ENCODE measurements at places on chromosomes 7 and 10.

DNA sequence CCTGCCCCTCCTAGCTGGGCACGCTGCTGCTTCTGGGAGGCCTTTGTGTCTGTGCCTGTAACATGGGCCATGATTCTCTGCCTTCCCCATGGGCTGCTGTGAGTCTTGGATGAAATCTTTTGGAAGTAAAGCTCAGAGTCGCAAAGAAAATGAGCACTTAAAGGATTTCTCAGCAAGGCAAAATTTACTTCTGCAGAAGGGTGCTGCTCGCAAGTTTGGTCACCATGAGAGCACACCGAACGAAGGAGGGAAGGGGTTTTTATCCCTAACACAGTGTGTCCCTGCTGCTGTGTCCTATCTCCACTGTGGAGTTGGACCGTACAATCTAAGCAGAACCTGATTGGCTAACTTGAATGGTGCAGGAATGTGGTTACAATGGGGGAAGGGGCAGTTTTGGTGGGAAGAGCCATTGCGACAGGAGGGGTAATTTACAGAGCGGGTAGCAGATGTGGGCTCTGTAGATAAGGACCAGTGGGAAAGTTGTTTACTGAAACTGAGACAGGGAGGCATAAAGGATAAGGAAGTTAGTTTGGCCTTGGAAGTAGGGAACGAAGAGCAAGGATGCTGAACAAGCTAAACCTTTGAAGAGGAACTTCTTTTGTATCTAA, 57.5 kb downstream of the FANK1 start:
- no peak for DNase-seq

GRCh38 chr7:100035876-100036275, 13.7 kb upstream of the ZSCAN21 start:
- no peak for DNase-seq

DNA sequence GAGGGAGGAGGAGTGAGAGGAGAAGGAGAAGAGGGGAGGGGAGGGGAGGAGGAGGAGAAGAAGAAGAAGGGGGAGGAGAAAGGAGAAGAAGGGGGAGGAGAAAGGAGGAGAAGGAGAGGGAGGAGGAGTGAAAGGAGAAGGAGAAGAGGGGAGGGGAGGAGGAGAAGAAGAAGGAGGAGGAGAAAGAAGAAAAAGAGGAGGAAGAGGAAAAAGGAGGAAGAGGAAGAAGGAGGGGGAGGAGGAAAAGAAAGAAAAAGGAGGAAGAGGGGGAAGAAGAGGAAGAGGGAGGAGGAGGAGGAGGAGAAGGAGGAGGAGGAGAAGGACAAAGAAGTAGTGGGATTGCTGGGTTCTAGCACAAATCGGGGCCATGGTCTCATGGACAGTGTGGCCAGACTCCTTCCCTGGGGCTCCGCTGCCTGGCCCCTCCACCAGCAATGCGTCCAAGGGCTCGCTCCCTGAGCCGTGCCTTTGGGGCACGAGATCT, 4.2 kb upstream of the MAFK start:
- no peak for DNase-seq

GRCh38 chr10:47040041-47040491, 128.8 kb downstream of the PTPN20 start:
- DNase-seq, result no peak

DNA sequence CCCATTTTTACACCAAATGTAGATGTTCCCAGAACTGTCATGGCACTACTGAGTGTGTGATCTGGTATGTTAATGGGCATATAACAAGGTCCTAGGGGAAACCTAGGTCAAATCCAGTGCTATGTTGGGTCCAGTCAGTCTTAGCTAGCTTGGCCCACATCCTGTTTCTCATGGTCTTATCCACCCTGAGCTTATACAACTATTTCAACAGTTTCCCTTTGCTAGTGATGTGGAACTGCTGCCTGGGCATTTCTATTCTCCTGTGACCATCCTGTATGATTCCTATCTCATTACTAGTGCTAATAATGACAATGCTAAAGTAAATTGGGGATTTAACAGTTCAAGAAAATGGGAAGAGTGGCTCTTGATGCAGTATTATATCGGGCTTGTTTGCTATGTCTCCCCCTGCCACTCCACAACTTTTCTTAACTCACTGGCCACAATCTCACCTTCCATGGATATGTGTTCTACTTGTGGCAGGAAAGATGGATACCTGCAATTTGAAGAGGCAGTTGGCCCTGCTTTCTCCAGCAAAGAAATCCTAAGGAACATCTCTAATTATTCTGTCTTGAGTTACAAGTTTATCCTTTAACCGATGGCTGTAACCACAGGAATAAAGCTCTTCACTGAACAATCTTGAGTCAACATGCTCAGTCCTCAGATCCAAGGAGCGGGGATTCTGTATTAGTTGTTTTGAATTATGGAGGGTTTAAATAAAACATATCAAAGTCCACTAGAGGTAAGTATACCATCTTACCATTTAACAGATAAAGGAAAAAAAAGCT, 707.8 kb downstream of the XPNPEP1 start:
- no peak for DNase-seq

GRCh38 chr10:46516660-46517416, 39.6 kb downstream of the GPRIN2 start:
- DNase-seq, result no peak

GRCh38 chr10:127872871-127873600, 19.7 kb downstream of the CLRN3 start:
- no peak for DNase-seq

GRCh38 chr10:14271621-14272020, 59.1 kb downstream of the FRMD4A start:
- no peak for DNase-seq

Measured in stimulated activated CD4-positive, alpha-beta T cell treated with anti-CD3 and anti-CD28 coated beads, Interleukin-15, amount 100 ng/mL, for 1 hour (primary cell).